Pulmonary artery endothelial cell (primary cell): ENCODE measurements at places on chromosomes 2 and 18. TPM values are rescaled to one million over a fixed set of nuclear protein-coding genes. Genes with fewer than 3 reads are reported as not detected.

DNA sequence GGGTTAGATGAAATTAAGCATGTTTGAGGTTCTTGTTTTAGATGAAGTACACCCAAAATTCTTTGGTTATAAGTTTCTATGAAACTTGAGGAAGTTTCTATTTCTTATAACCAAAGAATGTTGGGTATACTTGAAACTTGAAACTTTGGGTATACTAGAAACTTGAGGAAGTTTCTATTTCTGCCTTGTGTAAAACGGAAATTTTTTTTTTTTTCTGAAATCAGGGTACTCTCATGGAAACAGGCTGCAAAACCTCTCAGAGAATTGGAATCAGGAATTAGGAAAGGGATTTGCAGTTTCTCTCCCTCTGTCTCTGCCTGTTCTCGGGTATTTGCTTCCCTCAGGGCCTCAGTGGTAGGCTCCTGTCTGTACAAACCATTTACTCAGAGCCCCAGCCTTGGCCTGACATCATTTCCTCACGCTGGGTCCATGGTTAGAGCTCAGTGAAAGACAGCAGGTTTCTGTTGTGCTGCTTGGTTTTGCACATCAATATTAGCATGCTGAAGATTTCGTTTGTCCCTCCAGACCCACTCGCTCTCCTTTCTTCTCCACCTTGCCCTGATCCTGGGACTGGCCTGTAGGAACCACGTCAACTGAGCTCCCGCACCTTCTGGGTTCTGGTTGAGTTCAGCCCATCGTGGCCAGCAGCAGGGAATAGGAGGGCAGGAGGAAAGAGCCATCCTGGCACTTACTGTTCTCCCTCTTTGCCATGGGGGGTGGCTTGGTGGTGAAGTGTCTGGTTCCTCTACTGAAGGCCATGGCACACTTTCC lies 106.4 kb downstream of the POLR1A start:
- DNase-seq: no peak

- no peak for DNase-seq
Observed at GRCh38 chr2:222319586-222320435, 21.0 kb upstream of the PAX3 start.

The AFF3 gene
- under 0.01 TPM in 1 of 2 replicates, not detected in the other for total RNA-seq

The DSEL gene
- 10.2 and 11.5 TPM in 2 replicates for total RNA-seq

The IL36A gene
- not detected in 2 replicates for total RNA-seq
